ENCODE measurements at places on chromosomes 11 and 22. TPM values are rescaled to one million over a fixed set of nuclear protein-coding genes. Genes with fewer than 3 reads are reported as not detected.

DNA sequence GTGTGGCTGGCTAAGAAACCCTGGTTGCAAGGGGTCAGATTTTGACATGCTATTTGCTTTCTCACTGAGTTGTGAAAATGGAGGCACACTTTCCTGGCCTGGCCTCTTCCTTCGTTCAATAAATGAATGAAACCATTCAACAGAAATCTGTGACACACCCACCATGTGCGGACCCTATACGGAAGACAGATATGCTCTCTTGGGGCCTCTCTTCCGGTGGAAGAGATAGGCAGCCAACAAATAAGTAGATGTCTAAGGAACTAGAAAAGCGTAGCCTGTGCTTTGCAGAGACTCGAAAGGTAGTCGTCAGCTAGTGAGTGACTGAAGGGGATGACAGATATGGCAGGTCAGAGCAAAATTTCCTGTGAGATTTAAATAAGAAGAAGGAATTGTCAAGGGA, 5.3 kb downstream of the KCNQ1OT1 start:
- no peak for DNase-seq
- H3K4me3 ChIP-seq, result no peak overlapping the region
- H3K27ac ChIP-seq, result no peak overlapping the region

GRCh38 chr11:33620423-33621171, 80.0 kb downstream of the C11orf91 start:
- no peak overlapping the region for H3K4me3 ChIP-seq
- peaks cover 38% of the 10 kb centered on the region for H3K4me1 ChIP-seq
- H3K27me3 ChIP-seq, result no peaks in the 10 kb centered on the region
- H3K27ac ChIP-seq, result peak overlapping the region; percentile 70
- no peaks in the 10 kb centered on the region for H3K36me3 ChIP-seq

OR6A2 gene
- total RNA-seq, result not detected

- H3K27ac ChIP-seq, result no peak overlapping the region
- H3K36me3 ChIP-seq, result no peaks in the 10 kb centered on the region
- H3K27me3 ChIP-seq, result peaks cover 16% of the 10 kb centered on the region
- H3K4me3 ChIP-seq, result no peak overlapping the region
These were observed 39.7 kb downstream of the RTL6 start for GRCh38 chr22:44458044-44459020.

TMEM191B gene
- 0.70 TPM for total RNA-seq

ELMOD1 gene
- total RNA-seq, result not detected

DNA sequence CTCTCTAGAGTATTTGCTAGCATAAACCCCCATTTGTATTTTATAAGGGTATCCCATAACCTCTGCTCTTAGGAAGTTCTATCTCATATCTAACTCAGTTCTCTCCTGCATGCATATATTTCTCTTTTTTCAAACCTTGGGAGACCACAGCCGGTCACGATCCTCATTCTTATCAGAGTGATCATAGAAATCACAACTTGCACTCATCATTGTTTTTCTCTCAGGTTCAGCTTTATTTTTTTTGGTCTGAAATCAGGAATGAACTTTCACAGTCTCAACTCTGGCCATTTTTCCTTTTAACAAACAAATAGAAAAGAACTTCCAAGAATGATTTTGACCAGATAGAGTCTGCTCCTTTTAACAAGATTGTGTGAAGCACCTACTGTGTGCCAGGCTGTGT, 98.6 kb upstream of the BLID start:
- no peaks in the 10 kb centered on the region for H3K27me3 ChIP-seq
- no peaks in the 10 kb centered on the region for H3K36me3 ChIP-seq
- H3K4me3 ChIP-seq, result no peak overlapping the region

TRIM6 gene
- 1.9 TPM for total RNA-seq

DNA sequence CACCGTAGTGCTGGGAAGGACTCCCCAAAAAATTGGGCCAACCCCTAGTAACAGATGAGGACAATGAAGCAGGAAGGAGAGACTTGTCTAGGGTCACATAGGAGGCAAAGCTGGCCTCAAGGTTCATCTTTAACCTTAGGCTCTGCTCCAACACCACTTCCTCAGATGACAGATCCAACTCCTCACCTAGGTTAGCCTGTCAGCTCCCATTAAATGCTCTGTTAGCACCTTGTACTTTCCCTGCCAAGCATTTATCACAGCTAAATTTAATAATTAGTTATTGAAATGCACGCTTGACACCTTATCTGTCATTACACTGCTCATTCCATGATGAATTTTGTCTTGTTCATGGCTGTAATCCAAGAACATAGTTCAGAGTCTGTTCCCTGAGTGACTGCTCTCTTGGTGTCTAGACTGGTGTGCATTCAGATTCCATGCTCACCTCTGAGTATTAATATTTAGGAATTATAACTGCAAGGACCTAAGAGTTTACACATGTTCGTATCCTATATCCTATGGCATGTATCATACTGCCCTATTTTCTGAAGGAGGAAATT, 18.6 kb downstream of the MAP6 start:
- no peak overlapping the region for H3K27ac ChIP-seq
- no peaks in the 10 kb centered on the region for H3K36me3 ChIP-seq
- no peak for DNase-seq
- no peak overlapping the region for H3K4me3 ChIP-seq
- no peaks in the 10 kb centered on the region for H3K4me1 ChIP-seq

DNA sequence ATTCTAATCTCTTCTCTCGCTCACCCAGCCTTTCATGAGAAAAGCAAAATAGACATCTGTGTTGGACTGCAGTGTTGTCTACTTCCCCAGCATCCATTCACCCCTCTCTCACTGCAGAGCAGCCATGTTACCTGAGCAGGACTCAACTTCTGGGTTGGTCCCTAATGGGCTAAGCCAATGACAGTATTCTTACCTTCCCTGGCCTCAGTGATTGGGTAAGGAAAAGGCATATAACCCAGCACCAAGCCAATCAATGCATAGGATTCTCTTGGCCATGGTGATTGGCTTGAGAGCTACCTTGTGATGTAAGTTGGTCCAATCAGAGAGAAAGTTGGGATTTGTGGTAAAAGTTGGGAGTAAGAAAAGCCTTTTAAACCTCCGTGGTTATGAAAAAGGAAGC, 99.8 kb upstream of the NECTIN1 start:
- H3K4me3 ChIP-seq, result no peak overlapping the region
- H3K36me3 ChIP-seq, result no peaks in the 10 kb centered on the region
- H3K27me3 ChIP-seq, result peaks cover 9% of the 10 kb centered on the region
- H3K27ac ChIP-seq, result no peak overlapping the region

- H3K4me3 ChIP-seq, result no peak overlapping the region
- H3K27ac ChIP-seq, result no peak overlapping the region
- H3K4me1 ChIP-seq, result no peaks in the 10 kb centered on the region
- H3K36me3 ChIP-seq, result no peaks in the 10 kb centered on the region
These were observed 169.1 kb upstream of the B3GAT1 start for GRCh38 chr11:134581121-134581626.

SPTBN2 gene
- total RNA-seq, result 12.9 TPM

DNA sequence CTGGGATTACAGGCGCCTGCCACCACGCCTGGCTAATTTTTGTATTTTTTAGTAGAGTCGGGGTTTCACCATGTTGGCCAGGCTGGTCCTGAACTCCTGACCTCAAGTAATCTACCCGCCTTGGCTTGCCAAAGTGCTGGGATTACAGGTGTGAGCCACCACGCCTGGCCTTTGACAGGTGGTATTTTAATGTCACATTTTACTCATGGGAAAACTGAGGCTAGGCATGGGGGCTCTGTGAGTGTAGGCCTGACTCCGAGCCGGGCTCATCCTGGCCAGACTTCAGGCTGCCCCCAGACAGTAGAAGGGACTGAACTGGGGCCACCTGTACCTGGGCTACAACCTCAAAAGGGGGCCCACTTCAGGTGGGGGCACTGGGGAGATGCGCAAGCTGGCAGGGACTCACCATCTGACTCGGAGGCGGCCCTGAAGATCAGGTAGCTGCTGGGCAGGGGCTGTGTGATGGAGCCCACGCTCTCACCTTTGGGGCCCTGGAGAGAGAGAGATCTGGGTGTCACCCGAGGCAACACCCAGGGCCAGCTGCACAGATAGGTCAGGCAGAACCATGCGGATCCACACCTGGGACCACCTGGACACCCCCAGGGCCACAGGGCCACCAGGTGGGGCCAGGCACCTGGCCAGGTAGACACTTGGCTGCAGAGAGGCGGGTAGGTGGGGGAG, 45.8 kb downstream of the OSBPL5 start:
- H3K36me3 ChIP-seq, result peaks cover 33% of the 10 kb centered on the region
- no peak for DNase-seq
- H3K4me3 ChIP-seq, result no peak overlapping the region
- no peak overlapping the region for H3K27ac ChIP-seq
- peaks cover 1% of the 10 kb centered on the region for H3K4me1 ChIP-seq

Measured in osteocyte (in vitro differentiated cells).